ENCODE measurements at places on chromosomes 6 and 20.

- no peak for DNase-seq
Measured at GRCh38 chr6:143119260-143119659, 58.6 kb downstream of the AIG1 start.

DNA sequence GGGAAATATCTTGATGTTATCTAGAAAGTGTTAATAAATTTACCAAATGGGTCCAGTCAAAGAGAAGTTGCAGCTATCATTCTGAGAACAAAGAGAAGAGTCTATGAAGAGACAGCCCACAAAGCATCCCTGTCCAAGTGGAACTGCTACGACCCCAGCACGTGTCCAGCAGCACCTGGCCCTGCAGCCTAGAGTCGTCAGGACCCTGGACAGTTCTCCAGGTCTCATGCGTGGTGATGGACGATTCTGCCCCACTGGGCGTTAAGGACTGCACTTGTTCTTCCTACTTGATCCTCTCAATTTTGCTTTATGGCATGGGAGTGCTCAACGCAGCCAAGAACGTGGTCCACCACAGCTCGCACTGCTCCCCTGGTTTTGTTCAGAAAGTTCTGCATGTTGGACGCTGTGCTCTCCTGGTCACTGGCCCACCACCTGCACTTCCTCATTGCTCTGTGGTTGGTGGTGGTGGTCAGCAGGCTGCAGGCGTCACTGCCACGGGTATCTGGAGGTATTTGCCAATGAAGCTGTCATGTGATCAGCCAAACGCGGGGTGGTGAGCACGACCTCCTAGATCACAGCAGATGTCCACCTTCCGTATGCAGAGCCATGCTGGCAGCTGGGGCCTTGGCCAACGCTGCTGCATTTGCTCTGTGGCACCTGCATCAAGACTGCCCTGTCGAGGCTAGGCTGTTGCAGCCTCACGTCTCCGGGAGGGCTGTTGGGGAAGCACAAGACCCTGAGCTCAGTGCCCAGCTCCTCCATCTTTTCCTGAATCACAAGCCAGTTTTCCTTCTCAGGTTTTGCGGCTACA is 356.4 kb downstream of the CDH4 start:
- DNase-seq = no peak

GRCh38 chr6:121839896-121840295 is 404.4 kb downstream of the GJA1 start:
- DNase-seq = no peak

DNA sequence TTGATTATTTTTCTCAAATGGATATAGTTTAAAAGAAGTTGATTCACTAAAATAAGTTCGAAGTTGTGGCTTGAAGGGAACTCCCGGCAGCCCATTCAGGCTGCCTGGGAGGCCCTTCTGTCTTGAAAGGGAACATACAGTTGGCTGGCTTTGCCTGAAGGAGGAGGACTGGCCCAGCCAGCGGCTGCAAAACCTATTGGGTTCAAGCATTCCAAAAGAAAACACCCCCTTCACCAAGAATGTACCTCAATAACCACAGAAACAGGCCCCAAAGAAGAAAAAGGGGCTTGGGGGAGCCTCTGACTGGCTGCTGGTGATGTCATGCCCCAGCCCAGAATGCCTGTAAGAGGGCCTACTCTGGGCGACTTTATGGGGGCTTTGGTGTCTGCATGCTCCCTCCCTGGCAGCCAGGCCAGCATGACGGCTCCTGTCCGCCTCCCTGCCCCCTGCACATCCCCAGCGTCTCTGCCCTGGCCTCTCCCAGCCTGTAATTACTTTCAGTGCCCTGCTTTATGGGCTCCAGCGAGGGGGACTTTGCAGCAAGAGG is 36.5 kb downstream of the MAFB start:
- DNase-seq = no peak

Data from CD4-positive, alpha-beta T cell treated with Interferon alpha-2 for 1 hour (primary cell).